ENCODE measurements at places on chromosomes 7 and 10.

DNA sequence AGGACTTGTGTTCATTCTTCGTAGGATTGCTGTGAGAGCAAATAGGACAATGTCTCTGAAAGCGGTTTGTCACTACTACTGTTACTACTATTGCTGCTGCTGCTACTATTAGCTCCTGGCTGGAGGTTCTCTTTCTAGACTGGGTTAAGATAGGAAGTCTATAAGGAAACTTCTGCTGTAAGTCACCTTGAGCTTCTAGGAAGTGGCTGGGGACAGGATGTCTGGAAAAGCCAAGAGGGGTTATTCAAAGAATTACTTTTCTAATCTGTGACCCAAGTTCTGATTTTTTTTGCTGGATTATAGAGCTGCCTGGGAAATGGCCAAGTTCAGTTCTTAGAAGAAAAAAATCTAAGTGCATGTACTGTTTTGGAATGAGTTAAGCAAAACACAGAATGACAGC lies 62.2 kb downstream of the NAMPT start:
- DNase-seq = no peak

DNA sequence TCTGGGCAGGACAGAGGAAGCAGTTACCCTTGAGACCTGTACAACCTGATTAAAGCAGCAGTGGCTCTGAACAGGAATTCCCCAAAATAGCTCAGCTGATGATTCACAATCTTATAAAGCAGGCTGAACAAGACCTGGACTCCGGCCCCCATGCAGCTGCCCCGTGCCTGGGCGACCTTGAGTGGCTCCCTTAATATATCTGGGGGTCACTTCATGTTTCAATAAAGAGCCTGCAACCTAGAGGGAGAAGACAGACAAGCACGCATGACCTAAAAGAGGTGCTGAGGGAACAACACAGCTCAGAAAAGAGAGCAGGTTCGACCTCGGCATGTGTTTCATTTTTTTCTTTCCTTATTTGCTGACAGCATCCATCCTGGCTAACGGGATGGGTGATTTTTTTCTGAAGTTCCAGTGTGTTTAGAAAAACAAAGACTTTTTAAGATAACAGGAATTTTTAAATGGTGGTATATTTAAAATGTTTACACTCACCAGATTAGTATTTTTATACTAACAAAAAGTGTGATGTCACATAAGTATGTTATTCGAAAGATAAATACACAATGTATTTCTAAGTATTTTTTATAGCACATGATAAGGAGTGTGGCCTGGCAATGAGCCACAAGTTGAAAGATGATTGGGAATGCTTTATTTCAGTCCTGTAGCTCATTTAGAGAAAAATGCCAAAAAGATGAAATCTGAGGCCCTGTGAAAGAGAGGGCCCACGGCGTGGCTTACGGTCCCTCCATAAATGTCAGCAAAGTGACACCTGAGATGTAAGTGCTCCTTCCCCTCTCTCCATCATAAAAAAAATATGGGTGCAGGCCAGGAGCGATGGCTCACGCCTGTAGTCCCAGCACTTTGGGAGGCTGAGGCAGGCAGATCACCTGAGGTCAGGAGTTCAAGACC lies 161.3 kb downstream of the SLIT1 start:
- peak; percentile 47 for DNase-seq

- DNase-seq = no peak
Observed at GRCh38 chr10:100327007-100327717, 2.9 kb downstream of the PKD2L1 start.

DNA sequence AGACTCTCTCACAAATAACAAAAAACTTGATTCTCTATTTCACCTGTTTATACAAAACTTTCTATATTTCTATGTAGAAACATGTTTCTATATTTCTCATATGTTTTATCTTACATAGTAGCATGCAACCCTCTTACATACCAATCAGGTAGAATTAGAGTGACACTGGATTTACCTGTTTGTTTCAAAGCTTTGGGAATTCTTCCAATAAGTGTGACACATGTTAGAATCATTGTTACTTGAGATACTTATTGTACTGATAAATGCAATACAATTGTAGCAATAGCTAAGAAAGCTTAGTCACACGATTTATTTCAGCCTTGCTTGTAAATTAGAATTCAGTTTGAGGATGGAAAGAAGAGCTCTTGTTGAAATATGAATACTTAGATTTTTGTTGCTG lies 4.9 kb downstream of the HYAL4 start:
- no peak for DNase-seq

DNA sequence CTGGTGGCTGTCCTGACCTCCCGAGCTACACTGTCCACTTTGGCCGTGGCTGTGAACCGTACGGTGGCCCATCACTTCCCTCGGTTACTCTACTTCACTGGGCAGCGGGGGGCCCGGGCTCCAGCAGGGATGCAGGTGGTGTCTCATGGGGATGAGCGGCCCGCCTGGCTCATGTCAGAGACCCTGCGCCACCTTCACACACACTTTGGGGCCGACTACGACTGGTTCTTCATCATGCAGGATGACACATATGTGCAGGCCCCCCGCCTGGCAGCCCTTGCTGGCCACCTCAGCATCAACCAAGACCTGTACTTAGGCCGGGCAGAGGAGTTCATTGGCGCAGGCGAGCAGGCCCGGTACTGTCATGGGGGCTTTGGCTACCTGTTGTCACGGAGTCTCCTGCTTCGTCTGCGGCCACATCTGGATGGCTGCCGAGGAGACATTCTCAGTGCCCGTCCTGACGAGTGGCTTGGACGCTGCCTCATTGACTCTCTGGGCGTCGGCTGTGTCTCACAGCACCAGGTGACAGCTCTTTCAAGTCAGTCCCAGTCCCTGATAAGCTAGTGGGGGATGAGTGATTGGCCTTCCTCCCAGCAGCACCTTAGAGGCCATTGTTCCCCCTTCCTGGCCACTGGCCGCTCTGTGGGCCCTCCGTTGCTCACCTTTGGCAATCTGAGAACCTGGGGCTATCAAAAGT lies 3.0 kb downstream of the CHPF2 start:
- DNase-seq = no peak

Data from amniotic stem cell (primary cell).